ENCODE measurements at places on chromosomes 1 and 21. TPM values are rescaled to one million over a fixed set of nuclear protein-coding genes. Genes with fewer than 3 reads are reported as not detected.

DMRTB1 gene
- not detected for total RNA-seq

B3GALT5 gene
- not detected for total RNA-seq

TTC39A gene
- total RNA-seq: not detected

GUCA2A gene
- not detected for total RNA-seq

RABGAP1L gene
- total RNA-seq: 48.4 TPM

Data from ascending aorta (tissue), 2 donors.